ENCODE measurements at places on chromosomes 1 and 21. TPM values are rescaled to one million over a fixed set of nuclear protein-coding genes. Genes with fewer than 3 reads are reported as not detected.

Gene CYP4A11
- total RNA-seq, result not detected

Gene KRTAP21-1
- not detected for total RNA-seq

Gene PRRX1
- 142 TPM for total RNA-seq

Gene CR2
- total RNA-seq, result not detected

Gene TMPRSS15
- total RNA-seq, result 4.1 TPM

Gene RPTN
- total RNA-seq, result 0.34 TPM

- peaks cover 36% of the 10 kb centered on the region for H3K36me3 ChIP-seq
- H3K4me3 ChIP-seq, result peak overlapping the region; percentile 60
- peaks cover 37% of the 10 kb centered on the region for H3K4me1 ChIP-seq
- H3K27me3 ChIP-seq, result no peaks in the 10 kb centered on the region
- no peak for DNase-seq
Measured at GRCh38 chr1:184416481-184416880, 29.7 kb downstream of the C1orf21 start.

DNA sequence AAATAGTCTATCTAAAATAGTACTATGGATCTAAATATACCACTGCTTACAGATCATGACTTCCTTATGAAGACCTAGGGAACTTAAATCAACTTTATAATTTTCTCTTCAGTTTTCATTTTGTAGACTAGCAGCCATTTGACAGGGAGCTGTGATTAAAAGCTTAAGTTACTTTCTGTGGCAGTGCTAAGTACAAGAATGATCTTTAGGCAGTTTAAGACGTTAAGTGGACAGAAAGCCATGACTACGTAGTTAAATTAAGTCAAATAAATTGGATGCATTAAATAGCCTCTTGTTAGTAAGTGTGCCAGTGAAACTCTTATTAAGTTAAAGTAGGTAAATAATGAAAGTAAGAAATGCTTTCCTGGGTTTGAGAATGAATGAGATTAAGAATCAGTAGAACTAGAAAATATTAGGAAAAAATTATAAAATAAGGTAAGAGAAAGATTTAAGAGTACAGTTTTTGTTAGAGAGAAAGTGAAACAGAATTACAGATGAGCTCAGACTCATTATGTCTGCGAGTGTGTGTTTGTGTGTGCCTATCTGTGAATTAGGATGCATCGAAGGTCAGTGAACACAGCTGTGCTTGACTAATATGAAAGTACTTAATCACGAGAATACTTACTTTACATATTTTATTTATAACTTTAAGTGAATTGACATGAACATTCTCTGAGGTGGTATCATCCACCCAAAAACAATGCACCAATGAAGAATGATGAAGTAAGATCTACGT lies 336.9 kb downstream of the KCNT2 start:
- no peaks in the 10 kb centered on the region for H3K36me3 ChIP-seq
- H3K4me1 ChIP-seq, result no peaks in the 10 kb centered on the region

GRCh38 chr1:6239950-6240768 lies 3.8 kb upstream of the HES3 start:
- H3K27ac ChIP-seq, result no peak overlapping the region
- peaks cover 7% of the 10 kb centered on the region for H3K4me1 ChIP-seq
- H3K4me3 ChIP-seq, result no peak overlapping the region
- peaks cover 65% of the 10 kb centered on the region for H3K27me3 ChIP-seq
- DNase-seq, result no peak

DNA sequence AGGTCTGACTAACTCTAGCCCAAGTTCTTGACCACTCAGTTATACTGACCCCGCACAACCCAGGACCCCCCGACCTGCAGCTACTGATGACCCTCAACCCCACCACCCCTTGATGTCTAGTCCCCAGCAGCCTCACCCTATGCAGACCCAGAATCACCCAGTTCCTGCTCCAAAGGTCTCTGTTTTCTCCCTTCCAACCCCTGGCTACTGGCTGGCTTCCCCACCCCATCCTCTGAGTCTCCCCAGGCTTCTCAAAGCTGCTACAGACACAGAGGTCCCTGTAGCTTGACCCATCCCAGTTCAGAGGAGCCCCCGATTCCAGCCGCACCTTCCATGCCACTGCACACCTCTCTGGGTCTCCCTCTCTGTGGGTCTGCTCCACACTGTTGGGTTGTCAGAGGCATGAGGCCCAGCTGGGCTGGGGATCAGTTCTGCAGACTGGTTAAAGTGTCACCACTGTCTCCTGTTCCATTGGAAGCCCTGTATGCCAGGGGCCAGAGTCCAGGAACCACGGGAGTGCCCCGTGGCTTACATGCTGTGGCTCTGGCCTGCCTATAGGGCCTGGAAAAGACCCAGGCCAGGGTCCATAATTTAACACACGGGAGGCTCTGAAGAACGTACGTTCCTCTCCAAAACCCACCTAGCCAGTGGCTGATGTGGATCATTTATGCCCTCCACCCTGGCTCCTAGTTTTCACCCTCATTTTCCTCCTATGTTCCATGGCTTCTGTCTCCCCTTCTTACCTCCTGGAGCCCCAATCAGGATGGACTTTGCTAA lies 497 bp downstream of the PKLR start:
- peak overlapping the region; percentile 29 for H3K27ac ChIP-seq
- no peaks in the 10 kb centered on the region for H3K36me3 ChIP-seq
- H3K4me1 ChIP-seq, result no peaks in the 10 kb centered on the region

DNA sequence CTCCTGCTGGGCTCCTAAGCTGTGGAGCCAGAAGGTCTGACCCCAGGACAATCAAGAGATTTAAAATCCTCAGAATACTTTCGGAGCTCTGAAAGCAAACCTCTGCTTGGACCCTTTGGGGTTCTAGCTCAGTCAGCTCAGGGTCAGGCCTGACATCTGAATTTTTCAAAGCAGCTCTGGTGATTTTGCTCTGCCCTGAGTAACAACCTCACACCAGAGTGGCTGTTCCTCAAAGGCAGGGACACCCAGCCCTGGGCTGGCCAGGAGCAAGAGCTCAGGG lies 11.9 kb downstream of the SLC1A7 start:
- H3K4me3 ChIP-seq, result no peak overlapping the region
- H3K4me1 ChIP-seq, result peaks cover 15% of the 10 kb centered on the region
- H3K27ac ChIP-seq, result no peak overlapping the region
- H3K27me3 ChIP-seq, result peaks cover 15% of the 10 kb centered on the region
- DNase-seq, result no peak

DNA sequence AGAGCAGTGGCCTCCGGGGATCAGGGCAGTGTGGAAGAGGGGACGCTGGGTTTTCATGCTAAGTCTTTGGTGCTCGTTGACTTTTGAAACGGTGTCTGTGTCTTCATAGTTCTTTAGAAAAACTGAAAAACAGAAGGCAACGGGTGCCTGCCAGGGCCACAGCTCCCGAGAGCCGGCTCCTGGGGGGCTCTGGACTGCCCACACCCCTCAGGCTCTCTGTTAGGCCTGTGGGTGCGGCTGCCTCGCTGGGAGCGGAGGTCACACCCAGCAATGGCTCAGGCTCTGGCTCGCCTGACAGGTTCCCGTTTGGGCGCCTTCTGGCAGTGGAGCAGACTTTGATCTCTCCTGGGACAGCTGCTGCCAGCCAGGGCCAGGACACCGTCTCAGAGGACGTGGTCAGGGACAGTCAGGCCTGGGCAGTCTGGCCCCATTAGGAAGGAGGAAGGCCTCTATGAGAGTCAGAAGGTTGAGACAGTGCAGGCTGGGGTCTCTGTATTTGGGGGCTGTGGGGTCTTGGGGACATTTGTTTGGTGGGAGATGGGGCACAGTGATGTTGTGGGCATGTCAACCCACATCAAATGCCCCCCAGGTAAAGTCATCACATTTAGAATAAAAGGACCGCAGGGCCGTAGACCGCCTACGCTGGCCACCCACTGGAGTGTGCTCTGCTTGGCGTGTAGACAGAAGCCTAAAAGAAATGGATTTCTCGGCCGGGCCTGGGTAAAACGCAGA lies 5.6 kb downstream of the ARHGEF16 start:
- H3K27me3 ChIP-seq, result no peaks in the 10 kb centered on the region
- H3K36me3 ChIP-seq, result no peaks in the 10 kb centered on the region
- no peak for DNase-seq
- H3K27ac ChIP-seq, result peak overlapping the region; percentile 88
- peaks cover 33% of the 10 kb centered on the region for H3K4me1 ChIP-seq

GRCh38 chr1:9129266-9130041 lies 552 bp upstream of the GPR157 start:
- H3K27ac ChIP-seq, result peak overlapping the region; percentile 97
- DNase-seq, result peak; percentile 82
- peaks cover 7% of the 10 kb centered on the region for H3K27me3 ChIP-seq
- peaks cover 15% of the 10 kb centered on the region for H3K4me1 ChIP-seq
- H3K4me3 ChIP-seq, result peak overlapping the region; percentile 68

- no peak overlapping the region for H3K27ac ChIP-seq
- no peaks in the 10 kb centered on the region for H3K27me3 ChIP-seq
- H3K4me1 ChIP-seq, result peaks cover 25% of the 10 kb centered on the region
- H3K4me3 ChIP-seq, result no peak overlapping the region
- peaks cover 3% of the 10 kb centered on the region for H3K36me3 ChIP-seq
Measured at GRCh38 chr1:31297277-31298247, 730 bp downstream of the ZCCHC17 start.

- H3K27me3 ChIP-seq, result peaks cover 2% of the 10 kb centered on the region
- no peak for DNase-seq
- no peak overlapping the region for H3K4me3 ChIP-seq
- no peaks in the 10 kb centered on the region for H3K4me1 ChIP-seq
- H3K36me3 ChIP-seq, result no peaks in the 10 kb centered on the region
- peak overlapping the region; percentile 2 for H3K27ac ChIP-seq
Measured at GRCh38 chr1:116432655-116433265, 59.7 kb downstream of the ATP1A1 start.

- no peak overlapping the region for H3K27ac ChIP-seq
- H3K27me3 ChIP-seq, result peaks cover 7% of the 10 kb centered on the region
- H3K4me3 ChIP-seq, result peak overlapping the region; percentile 46
- peaks cover 17% of the 10 kb centered on the region for H3K4me1 ChIP-seq
Measured at GRCh38 chr1:245234217-245235081, 79.7 kb downstream of the KIF26B start.

- peak overlapping the region; percentile 8 for H3K27ac ChIP-seq
- H3K36me3 ChIP-seq, result peaks cover 3% of the 10 kb centered on the region
- H3K4me3 ChIP-seq, result no peak overlapping the region
- no peak for DNase-seq
- no peaks in the 10 kb centered on the region for H3K27me3 ChIP-seq
- peaks cover 55% of the 10 kb centered on the region for H3K4me1 ChIP-seq
Measured at GRCh38 chr1:67752306-67752705, 67.3 kb downstream of the GADD45A start.

GRCh38 chr1:224430511-224431113 lies 4.0 kb downstream of the WDR26 start:
- H3K4me1 ChIP-seq, result peaks cover 29% of the 10 kb centered on the region
- DNase-seq, result no peak
- peak overlapping the region; percentile 57 for H3K27ac ChIP-seq
- H3K36me3 ChIP-seq, result peaks cover 18% of the 10 kb centered on the region
- H3K27me3 ChIP-seq, result no peaks in the 10 kb centered on the region

- no peak overlapping the region for H3K4me3 ChIP-seq
- H3K27me3 ChIP-seq, result no peaks in the 10 kb centered on the region
- peaks cover 8% of the 10 kb centered on the region for H3K36me3 ChIP-seq
- no peak overlapping the region for H3K27ac ChIP-seq
- DNase-seq, result no peak
- peaks cover 16% of the 10 kb centered on the region for H3K4me1 ChIP-seq
Measured at GRCh38 chr1:62068978-62069377, 125.7 kb upstream of the L1TD1 start.

- H3K36me3 ChIP-seq, result no peaks in the 10 kb centered on the region
- peaks cover 22% of the 10 kb centered on the region for H3K4me1 ChIP-seq
- DNase-seq, result no peak
- peaks cover 18% of the 10 kb centered on the region for H3K27me3 ChIP-seq
- no peak overlapping the region for H3K4me3 ChIP-seq
Measured at GRCh38 chr1:3275471-3276340, 178.8 kb upstream of the ARHGEF16 start.
